ENCODE measurements at places on chromosomes 1 and 21.

- no peak for DNase-seq
These were observed 858 bp downstream of the LACTBL1 start for GRCh38 chr1:22971611-22972405.

DNA sequence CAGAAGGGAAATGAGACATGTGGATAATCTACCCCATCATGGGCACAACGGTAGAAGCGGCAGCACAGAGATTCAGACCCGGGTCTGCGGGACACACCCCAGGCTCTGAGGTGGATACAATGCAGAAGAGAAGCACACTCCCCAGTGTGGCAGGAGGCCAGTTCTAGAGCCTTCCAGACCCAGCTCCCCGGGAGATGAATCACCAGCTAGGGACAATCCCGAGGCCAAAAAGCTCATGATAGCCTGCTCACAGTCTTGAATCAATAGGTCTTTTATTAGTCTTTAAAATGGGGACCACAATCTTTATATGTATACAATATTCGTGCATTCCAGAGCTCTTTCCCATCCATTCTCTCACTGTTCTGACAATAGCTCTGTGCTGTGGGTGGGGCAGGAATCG, 57.3 kb upstream of the DIRAS3 start:
- DNase-seq = no peak

DNA sequence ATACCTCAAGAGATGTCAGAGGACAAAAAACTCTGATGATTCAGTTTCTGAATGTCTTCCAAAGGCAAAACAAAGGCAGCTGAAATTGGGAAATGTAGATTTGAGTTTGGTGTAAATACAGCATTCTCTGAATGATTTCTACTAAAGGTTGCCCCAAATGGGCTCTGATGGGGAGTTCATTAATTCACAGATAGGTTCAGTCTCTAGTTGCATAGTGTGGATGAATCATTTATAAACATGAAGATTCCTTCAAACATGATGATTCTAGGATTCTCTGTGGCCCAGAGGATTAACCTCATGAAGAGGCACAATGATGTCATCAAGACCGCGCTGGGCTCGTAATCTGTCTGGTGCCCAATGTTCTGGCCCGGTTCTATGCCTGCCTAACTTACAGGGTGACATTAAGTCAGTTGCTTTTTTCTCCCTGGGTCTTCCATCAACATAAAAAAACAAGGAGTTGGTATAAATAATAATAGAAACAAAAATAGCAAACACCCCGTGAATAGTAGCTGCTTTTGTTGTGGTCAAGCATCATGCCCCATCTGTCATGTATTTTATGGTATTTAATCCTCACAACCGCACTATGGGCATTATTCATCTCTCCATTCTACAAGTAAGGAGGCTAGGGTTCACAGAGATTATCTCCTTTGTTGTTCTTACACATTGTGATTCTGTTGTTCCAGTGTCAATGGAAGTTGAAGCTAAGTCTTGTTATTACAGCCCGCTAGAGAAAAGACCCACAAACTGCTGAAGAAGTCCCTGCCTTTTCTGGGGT, 509.6 kb upstream of the USP24 start:
- DNase-seq = no peak

- no peak for DNase-seq
These were observed 181.9 kb upstream of the ESRRG start for GRCh38 chr1:216905137-216905536.

DNA sequence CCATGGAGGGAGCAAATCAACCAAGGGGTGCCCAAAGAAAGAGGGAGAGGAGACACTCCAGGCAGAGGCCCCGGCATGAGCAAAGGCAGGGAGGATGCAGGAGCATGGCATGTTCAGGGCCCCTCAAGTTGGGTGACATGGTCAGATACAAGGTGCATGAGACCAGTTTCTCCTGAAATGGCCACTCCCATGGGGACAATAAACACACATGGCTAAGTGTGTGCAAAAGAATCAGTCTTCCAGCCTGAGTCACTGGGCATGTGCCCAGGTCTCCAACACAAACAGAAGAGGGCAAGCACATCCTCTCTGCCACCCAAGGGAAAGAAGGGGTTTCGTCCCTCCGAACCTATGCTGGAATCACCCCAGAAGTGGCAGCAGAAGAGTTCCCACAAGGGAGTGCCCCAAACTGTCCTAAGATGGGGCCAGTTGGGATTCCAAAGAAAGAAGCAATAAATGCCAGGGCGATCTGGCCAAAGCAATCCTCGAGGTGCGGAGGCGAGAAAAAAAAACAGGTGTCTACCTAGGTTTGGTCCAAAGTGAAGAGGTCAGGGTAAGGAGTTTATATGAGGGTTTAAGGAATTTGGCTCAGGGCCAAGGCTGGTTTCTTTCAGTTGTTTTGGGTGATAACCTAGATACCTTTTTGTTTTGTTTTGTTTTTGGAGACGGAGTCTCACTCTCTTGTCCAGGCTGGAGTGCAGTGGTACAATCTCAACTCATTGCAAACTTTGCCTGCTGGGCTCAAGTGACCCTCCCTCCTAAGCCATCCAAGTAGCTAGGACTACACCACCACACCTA, 13.2 kb downstream of the CASP9 start:
- no peak for DNase-seq

DNA sequence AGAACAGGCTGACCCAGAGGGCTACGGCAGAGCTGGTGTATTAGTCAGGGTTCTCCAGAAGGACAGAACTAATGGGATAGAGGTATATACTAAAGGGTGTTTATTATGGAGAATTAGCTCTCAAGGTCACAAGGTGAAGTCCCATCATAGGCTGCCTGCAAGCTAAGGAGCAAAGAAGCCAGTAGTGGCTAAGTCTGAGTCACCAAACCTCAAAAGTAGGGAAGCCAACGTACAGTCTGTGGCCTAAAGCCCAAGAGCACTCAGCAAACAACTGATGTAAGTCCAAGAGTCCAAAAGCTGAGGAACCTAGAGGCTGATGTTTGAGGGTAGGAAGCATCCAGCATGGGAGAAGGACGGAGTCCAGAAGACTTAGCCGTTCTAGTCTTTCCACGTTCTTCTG, 179.2 kb downstream of the BACH1 start:
- no peak for DNase-seq

- no peak for DNase-seq
These were observed 91.5 kb downstream of the SPATA46 start for GRCh38 chr1:162285149-162285561.

DNA sequence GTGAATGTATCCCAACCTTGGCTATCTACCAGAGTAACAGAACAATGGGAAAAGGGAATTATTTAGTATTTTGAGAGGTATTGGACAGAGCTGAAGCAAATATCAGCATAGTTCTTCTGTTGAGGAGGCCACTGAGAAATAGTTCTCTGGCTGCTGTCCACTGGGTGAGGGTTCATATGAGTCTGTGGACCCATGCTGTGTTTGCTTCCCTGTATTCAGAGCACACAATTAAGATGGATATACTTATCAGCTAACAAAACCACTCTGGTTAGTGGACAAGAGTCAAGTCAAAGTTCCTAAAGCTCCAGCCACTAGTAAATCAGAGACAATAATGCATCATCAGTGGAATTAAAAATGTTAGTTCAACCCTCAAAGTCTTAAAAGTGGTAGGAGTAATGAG, 66.1 kb downstream of the RGS18 start:
- DNase-seq = no peak

GRCh38 chr1:10489291-10490055, 14.7 kb downstream of the PEX14 start:
- no peak for DNase-seq

DNA sequence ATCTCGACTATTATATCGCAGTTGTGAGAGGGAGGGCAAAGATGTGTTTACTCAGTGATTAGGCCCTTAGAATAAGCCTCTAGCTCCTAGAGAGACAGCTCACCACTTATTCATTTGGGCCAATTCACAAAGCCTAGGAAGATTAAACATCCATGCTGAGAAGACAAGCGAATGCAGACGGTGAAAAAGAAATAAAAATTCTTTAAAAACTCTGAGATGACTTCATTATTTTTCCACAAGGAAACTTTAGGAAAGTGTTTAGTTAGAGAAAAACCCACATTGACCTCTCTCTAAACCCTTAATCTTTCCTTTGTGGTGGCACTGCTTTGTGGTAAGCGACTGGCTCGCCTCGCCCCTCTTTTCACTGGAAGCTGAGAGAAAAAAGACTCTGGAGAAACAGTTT, 146.8 kb upstream of the DMRTA2 start:
- DNase-seq = no peak

- no peak for DNase-seq
These were observed 277.0 kb upstream of the BRINP3 start for GRCh38 chr1:190754666-190755065.

DNA sequence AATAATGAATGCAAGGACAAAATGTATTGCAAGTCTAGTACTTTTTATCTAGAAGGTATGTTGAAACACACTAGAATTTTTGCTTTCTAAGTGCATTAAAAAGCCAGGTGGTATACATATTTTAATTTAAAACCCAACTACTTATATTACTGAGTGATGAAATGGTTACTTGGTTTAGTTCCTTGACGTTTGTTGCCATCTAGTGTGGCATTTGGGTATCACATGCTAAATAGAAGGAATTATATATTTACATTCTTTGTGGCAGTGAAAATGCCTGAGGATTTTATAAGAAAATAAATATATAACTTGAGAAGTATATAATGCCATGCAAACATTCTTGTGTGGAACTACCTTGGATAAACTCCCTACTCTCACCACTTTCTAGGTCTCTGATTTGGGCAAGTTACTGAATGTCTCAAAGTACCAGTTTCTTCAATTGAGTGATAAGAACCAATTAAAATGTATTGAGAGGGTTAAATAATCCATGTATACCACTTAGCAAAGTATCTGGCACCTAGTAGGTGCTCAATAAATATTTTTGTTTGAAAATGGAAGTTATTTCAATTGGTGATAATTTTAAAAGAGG, 69.6 kb downstream of the SDCCAG8 start:
- no peak for DNase-seq

- no peak for DNase-seq
These were observed 12.8 kb downstream of the GFI1 start for GRCh38 chr1:92473781-92474495.

- DNase-seq = no peak
These were observed 3.9 kb downstream of the SPEN start for GRCh38 chr1:15851210-15852035.

GRCh38 chr1:97802011-97802410, 118.8 kb downstream of the DPYD start:
- no peak for DNase-seq

- DNase-seq = no peak
These were observed 20.4 kb upstream of the SLC2A1 start for GRCh38 chr1:42979036-42979430.

DNA sequence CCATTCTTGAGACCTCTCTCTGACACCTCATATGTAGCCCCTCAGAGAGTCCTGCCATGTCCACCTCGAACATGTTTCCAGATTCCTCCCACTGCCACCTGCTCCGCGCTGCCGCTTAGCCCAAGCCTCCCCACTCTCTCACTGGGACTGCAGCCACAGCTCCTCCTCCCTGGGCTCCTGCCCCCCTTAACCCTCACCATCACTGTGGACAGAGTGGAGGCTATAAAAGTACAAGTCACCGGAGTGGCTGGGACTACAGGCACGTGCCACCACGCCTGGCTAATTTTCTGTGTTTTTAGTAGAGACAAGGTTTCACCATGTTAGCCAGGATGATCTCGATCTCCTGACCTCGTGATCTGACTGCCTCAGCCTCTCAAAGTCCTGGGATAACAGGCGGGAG, 77.0 kb downstream of the VWA5B1 start:
- no peak for DNase-seq

DNA sequence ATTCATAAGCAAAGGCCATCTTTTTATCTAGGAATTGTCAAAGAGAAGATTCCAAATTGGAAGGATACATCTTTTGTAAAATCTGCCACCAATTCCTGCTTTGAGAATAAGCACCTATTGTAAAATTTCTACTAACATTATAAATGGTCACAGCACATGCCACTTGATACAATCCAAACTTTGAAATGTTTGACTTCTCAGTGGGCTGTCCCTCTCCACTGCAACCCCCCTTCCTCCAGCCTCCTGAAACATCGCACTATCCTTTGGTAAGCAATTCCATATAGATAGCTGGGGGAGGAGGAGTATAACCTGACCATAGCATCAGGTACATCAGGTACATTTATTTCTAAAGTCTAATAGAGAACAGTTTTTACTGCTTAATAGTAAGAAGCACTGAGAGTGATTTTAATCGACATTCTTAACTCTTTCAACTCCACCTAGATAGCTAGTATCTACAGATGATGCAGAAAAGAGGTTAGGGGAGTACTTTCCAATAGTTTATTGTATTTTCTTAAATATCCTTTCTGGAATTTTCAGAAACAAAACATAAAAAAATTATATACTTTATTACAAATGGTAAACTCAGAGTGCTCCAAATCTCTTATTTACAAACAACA, 2.9 kb downstream of the JUN start:
- DNase-seq = no peak

DNA sequence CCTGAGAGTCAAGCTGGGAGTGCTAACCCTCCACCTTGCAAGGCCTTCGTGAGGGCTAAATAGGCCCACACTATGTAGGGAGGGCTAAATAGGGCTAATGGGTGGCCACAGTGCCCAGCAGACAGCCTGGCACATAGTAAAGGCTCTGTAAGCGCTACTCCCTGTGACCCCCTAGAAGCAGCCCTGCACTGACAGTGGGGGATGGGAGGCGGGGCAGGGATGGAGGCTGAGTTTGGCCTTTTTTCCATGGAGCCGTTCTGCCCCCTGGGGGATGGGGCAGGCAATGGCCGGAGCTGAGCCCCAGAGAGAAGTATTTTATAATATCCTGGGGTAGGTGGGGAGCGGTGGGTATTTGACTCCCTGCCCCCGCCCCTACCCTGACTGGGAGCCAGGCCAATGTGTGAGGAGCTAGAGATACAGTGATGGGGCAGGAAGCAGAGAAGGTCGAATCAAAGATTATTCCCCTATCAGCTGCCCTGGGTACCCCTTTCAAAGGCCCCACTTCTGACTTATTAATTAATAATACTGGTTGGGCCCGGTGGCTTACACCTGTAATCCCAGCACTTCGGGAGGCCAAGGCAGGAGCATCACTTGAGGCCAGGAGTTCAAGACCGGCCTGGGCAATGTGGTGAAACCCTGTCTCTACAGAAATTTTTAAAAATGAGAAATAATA, 42.3 kb downstream of the LACTBL1 start:
- DNase-seq = no peak

- DNase-seq = no peak
These were observed 26.9 kb upstream of the RCC2 start for GRCh38 chr1:17466359-17466758.

DNA sequence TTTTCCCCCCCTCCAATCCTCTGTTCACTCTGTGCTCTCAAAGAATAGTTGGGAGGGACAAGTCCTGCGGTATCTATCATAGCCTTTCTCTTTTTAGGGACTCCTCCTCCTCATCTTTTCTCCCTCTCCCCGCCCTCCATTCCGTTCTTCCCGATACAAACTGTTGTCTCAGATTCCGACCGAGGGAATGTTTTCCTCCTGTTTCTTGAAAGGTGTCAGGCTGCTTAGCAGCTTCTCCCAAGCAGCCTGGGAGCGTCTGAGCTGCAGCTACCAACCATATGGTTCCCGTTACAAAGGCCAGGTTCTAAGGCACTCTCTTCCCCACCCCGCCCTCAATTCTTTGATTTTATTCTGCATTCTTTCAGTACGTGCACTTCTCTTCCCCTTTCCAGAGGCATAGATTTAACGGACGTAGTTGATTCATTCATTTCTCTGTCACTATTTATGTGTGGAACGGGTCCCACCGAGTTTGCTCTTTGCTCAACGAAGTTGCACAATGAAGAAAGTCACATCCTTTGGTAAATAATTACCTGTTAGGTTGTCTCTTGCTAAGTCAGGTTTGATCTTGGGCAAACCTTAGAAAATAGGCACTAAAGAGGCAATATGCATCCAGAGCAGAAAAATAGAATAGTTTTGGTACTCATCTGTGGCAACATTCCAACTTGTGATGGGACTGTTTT, 2.8 kb downstream of the ADGRL2 start:
- DNase-seq = no peak
